ENCODE measurements at places on chromosomes 16 and 17.

- DNase-seq = no peak
Observed at GRCh38 chr17:12429116-12429515, 236.6 kb upstream of the MYOCD start.

DNA sequence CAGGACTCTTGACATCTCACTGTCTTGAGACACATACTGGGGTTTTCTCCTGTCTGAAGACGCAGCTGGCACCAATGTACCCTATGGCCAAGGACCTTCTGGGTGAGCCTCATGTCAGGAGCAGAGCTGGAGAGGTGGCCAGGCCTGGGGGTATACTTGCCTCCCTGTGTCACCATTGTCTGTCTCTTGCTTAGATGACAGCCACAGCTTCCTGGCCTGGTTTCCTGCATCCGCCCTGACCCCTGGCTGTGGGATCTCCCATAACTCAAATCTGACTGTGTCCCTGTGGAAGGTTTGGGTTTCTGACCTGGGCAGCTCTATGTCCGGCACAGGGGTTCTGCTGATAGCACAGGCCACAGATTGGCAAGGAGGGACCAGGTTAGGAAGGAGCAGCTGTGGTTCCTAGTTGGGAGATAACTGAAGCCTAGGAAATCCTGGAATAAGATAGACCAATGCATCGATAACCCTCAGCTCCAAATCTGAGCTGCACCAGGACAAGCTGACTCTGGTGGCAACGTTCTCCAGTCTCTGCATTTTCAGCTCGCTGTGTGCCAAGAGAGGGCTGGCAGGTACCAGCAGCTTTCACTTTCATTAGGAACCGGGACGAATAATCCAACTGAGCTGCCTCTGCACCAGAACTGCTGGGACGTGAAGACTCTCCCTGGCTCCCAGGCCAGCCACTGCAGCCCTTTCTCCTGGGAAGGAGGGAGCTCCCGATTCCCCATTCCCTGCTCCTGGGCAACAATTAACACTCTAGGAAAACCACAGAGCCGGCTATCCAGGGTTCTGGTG is 5.0 kb downstream of the DEXI start:
- DNase-seq = no peak

GRCh38 chr16:16191493-16192167 is 31.7 kb downstream of the ABCC6 start:
- no peak for DNase-seq

GRCh38 chr17:879546-880442 is 97.6 kb downstream of the MRM3 start:
- peak; percentile 30 for DNase-seq

GRCh38 chr17:4901648-4902344 is 1.1 kb downstream of the CHRNE start:
- no peak for DNase-seq

DNA sequence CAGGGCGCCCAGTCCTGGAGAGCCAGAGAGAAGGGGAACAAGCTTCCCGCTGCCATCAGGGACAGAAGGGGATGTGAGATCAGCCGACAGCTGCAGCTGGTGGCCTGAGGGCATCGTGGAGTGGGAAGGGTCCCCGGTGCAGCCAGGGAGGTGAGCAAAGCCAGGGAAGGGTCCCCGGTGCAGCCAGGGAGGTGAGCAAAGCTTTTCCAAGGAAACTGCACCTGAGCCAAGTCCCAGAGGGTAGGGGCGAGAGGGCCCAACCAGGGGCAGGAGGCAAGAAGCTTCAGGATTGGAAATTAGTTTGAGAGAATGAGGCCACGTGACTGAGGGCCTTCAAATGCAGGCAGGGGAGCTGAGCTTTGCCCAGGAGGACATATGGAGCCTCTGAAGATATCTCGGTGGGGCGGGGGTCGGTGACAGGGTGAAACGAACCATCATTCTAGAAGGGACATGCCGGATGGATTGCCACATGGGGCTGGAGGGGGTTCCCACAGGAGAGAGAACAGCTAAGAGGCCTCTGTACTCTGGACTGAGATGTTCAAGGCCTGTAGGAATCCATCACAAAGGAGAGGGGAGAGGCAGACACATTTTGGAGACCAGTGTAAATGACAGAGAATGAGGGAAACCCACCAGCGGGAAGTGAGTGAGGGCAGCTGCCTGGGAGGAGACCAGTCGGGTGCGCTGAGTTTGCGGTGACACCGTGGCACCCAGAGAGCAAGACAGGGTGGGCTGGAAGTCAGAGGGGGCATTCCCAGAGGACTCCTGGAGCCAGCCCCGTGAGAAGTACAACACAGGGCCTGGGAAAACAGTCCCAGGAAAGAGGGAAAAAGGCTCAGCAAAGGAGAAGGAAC is 31.4 kb upstream of the RPH3AL start:
- DNase-seq = no peak

- DNase-seq = no peak
Observed at GRCh38 chr16:69293401-69293800, 17.7 kb upstream of the VPS4A start.

DNA sequence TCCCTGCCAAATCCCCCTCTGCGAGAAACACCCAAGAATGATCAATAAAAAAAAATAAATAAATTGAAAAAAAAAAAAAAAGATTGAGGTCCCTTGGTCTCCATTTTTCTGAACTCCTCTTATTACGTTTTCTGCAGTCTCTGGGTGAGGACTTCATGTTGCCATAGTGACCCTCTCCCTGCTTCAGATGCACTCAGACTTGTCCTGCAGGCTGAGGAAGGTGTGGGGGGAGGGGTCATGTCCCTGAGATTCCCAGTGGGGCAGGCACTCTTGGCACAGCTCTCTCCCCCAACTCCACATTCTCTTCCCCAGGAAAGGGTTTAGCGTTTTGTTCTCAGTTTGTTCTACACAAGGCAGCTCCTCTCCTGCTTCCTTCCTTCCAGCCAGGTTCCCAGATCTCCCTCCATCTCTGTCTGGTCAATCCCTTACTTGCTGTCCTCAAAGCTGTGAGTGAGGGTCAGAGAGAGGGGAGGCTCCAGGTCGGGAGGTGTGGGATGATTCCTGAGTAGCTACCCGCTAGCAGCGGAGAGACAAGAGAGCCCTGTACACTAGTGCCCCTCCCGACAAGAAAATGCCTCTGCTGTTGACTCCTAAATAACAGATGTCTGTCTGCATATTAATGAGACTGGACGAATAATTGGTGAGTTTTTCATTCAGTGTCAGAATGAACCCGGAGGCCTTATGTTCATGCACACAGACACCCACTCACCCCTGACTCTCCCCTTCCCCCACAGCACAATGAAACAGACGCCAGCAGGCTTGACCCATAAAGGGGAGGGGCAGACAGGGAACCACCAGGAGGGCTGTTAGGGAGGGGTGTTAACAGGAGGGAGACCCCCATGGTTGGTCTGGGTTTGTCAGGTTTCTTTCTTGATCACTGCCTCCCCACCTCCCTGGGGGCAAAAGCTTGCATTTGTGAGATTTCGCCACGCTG is 9.2 kb downstream of the RND2 start:
- no peak for DNase-seq

DNA sequence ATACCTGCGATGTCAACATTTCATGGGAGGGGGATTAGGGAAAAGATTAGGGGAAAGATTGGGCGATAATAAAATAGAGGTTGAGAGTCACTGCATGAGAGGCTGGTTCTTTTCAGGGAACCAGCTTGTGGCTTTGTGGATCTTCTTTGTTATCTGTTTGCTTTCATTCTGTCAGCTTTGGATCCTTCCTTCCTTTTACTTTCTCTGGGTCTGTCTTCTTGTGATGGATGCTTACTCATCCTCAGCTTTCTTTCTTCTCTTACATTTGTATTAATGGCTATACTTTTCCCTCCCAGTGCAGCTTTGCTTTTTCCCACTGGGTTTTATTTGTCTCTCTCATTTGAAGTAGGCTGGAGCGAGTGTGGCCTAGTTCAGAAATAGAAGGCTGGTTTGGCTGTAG is 47.1 kb downstream of the RPTOR start:
- no peak for DNase-seq

DNA sequence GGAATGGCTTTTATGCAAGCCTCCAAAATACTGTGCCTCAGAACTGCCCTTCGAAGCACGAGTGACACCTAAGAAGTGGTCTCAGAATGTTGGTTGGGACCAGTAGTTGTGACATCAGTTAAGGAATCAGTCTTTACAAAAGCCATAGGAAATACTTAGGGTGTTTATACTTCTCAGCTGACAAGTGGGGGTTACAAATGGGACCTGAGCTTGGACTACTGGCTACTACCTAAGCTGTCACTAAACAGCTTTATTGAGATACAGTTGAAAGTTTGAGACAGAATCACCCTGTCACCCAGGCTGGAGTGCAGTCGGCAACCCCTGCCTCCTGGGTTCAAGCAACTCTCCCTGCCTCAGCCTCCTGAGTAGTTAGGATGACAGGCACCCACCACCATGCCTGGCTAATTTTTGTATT is 5.0 kb downstream of the RPL19 start:
- DNase-seq = no peak

DNA sequence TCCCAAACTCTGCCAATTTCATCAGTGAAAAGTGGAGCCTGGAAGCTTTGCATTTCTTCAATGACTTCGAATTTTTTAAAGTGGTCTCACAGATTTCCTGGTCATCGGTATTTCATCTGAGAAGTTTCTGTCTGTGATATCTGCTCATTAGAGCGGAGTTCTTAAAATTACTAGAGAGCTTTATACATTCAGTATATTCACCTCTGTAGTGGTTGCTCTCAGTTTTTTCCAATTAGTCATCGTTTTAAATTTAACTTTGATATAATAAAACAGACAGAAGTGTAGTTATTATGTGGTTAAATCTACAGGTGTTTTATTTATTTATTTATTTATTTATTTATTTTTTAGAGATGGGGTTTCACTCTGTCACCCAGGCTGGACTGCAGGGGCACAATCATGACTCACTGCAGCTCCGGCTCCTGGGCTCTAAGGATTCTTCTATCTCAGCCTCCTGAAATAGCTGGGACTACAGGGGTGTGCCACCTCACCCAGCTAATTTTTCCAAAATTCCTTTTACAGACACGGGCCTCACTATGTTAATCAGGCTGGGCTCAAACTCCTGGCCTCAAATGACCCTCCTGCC is 16.0 kb downstream of the ARHGAP17 start:
- no peak for DNase-seq

DNA sequence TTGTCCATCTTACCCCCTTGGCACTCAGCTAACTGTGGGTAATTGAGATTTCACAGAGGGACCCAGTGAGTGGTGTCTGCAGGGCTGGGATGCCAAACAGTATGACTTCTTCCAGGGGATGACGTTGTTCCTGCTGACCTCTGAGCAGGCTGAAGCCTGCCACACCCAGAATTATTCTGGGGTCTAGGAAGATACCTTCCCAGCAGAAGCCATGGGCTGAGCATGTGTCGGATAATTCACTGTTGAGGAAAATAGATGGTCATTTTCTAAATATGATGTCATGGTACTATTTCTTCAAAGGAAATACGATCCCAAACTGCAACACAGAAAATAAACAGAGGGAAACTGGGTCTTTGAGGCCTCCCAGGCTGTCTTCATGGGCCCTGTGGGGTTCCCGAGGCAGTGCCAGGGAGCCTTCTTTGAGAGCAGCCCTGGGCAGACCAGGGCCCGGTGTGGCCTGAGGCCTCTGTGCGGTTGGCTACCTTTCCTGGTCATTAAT is 17.4 kb downstream of the WNT9B start:
- no peak for DNase-seq

- DNase-seq = no peak
Observed at GRCh38 chr17:15291674-15292361, 26.7 kb upstream of the PMP22 start.

DNA sequence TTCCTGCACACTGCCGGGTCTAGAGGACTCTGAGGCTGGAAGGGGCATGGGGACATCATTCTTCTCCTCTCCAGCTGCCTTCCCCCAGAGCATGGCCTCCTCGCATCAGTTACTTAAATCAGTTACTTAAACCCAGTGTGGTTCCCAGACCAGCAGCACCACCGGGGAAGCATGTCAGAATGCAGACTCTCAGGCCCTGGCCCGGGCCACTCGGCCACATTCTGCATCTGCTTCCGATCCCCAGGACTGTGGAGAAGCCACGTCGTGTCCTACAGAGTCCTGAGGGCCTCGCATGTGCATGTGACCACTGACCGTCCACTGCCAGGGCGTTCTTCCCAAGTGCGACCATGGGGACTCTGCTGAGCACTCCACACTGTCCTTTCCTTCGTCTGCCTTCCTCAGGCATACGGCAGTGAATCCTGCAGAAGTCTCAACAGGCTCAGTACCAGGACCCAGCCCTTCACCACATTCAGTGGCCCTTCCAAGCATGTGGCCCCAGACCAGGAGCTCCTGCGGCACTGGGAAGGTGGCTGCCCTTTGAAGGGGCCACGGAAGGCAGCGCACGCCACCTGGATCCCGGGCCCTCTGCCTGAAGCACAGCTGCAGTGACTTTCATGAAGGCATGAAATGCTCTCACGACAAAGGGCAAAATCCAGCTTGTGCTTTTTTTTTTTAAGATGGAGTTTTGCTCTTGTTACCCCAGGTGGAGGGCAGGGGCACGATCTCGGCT is 46.9 kb upstream of the RASD1 start:
- no peak for DNase-seq

Data from AG08395 (cell line).